Stimulated activated CD4-positive, alpha-beta T cell treated with anti-CD3 and anti-CD28 coated beads, Interleukin-15, amount 100 ng/mL, for 24 hours (primary cell): ENCODE measurements at places on chromosomes 6 and 20.
A peak's percentile ranks its signal among the peaks of the same experiment; 100 is the strongest.

DNA sequence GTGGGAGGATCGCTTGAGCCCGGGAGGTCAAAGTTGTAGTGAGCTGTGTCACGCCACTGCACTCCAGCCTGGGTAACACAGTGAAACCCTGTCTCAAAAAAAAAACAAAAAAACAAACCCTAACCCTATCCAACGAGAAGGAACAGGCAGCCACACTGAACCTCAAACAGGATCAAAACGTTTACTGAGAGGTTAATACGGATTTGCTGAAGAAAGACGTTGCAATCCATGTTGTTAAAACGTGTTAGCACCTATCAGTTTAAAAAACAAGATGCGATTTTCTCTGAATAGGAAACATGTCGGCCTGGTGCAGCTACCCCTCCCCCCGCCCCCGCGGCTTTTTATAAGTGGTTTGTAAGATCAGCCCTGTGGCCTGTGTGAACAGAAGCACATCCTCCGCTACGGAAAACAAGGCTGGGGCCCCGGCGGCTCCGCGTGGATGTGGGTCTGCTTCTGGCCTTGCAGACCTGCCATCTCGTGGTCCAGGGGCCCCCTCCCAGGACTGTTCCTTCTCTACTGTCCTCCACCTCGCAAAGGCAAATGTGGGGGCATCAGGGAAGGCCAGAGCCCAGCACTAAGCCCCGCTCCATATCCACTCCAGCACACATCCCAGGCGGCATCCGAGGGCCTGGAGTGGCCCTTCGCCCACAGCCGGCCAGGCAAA lies 11.4 kb downstream of the SLC2A4RG start:
- peak; percentile 66 for DNase-seq

DNA sequence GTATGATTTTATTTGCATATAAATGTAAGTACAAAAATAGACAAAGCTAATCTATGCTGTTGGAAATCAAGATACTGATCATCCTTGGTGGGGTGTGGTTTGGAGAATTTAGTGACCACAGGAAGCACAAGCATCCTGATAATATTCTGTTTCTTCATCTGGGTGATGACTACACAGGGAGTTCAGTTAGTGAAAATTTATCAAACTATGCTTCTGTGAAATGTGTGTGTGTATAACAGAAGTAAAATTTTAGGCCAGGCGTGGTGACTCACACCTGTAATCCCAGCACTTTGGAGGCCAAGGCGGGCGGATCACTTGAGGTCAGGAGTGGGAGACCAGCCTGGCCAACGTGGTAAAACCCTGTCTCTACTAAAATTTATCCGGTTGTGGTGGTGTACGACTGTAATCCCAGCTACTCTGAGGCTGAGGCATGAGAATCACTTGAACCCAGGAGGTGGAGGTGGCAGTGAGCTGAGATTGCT lies 20.6 kb downstream of the ENPP3 start:
- no peak for DNase-seq

DNA sequence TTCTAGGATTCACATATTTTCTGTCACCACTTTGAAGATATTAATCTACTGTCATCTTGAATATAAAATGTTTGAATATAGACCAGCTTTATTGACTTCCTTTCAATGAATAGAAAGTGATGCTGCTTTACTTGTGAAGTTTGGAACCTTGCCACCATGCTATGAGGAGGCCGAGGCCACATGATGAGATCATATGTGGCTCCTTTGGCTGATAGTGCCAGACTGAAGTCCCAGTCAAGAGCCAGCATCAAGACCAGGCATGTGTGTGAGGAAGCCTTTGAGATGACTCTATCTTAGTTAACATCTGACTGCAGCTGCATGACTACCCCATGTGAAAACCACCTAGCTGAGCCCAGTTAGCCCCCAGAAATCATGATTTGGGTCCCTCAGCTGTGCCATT lies 169.5 kb downstream of the OTOR start:
- DNase-seq = no peak

GRCh38 chr20:63033794-63034709 lies 27.3 kb upstream of the BHLHE23 start:
- no peak for DNase-seq

DNA sequence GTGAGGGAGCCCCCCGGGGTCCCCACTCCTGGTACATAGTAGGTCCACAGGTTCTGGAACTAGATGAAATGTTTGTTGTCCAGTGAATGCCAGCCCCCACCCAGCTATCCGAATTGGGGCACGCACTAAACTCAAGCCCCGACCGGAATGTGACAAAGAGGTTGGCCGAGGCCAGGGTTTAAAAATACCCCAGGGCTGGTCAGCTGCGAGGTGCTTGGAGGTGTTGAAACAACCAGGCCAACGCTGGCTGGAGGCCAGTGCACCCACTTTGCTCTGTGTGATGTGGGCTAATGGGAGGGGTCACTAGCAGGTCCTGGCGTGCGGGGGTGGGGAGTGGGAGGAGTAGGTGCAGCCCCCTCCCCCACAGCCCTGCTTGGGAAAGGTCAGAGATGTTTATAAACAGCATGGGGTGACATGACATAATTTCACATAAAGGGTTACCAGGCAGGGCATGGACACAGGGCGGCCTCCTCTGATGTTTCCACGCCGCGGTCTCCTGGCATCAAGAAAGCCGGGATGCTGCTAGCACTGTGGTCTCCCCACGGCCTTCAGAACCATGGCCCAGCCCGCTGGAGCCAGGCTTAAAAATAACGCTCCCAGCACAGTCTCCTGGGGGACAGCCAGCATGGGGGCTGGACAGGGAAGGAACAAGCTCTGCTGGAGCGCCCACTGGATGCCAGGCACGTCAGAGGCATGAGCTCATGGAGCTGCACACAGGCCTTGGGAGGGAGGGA lies 111.2 kb upstream of the PTPN1 start:
- no peak for DNase-seq

DNA sequence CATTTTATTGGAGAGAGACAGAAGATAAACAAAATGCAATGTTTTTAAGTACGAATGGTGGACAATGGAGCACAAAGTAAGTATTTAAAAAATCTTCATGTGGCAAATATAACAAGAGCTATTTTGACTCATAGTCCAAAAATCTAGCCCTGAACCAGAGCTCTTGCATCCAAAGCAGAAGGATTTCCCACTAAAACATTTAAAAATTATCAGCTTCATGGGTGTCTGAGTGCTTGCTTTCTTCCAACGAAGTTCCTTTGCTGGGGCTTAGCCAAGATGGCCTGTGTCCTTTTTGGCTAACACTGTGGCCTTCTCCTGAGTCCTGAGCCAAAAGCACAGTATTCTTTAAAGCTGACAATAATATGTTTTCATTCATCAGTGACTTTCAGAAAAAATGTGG lies 161.7 kb downstream of the RIMS1 start:
- DNase-seq = no peak

DNA sequence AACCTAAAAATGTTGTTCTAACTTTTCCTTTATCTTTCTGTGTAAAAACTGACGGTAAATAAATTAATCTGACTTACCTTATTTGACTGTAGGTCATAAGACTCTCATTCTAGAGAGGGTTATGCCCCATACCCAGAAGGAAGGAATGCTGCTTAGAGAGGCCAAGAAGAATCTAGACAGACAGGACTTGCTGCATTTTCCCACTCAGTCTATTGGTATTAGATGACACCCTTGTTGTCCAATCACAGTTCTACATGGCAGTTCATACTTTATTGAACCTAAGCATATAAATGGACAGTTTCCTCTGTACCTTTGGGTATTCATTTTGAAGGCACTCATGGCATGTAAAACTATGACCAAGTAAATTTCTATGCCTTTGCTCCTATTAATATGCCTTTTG lies 359.6 kb upstream of the ID4 start:
- DNase-seq = no peak

DNA sequence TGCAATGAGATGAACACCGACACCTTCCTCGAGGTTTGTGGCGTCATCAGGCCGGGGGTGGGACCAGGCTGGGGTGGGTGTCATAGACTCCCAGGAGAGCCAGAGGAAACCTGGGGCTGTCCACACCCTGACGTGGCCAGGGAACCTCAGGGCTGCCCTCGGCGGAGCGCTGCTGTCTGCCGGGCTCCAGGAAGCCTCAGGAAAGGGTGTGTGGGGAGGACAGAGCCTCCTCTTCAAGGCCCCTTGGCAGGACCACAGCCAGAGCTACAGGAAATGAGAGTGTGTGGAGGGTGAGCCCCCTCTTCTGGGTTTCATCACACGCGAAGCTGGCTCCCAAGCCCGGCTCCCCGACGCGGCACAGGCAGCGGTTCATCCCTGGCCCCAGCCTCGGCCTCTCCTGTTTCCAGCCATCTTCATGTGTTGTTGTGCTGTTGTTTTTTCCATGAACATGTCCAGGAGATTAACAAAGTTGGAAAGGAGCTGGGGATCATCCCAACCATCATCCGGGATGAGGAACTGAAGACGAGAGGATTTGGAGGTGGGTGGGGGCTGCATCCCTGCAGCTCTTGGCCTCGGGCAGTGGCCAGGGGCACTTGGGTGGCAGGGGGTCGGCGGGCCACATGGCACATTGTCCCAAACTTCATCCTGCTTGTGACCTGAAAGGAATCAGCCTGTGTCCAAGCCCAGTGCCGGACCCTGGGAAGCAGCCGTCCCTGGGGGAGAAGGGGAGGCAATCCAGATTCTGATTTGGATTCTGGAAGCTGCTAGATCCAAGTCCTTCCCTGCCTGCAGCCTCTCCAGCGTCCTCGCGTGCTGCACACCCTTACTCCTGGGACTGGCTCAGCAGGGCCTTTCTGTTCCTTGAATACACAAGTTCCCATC lies 6.4 kb downstream of the NPEPL1 start:
- DNase-seq = no peak

GRCh38 chr6:79077715-79078074 lies 359 bp downstream of the PHIP start:
- DNase-seq = no peak

GRCh38 chr6:24740861-24741260 lies 21.9 kb upstream of the C6orf62 start:
- no peak for DNase-seq

DNA sequence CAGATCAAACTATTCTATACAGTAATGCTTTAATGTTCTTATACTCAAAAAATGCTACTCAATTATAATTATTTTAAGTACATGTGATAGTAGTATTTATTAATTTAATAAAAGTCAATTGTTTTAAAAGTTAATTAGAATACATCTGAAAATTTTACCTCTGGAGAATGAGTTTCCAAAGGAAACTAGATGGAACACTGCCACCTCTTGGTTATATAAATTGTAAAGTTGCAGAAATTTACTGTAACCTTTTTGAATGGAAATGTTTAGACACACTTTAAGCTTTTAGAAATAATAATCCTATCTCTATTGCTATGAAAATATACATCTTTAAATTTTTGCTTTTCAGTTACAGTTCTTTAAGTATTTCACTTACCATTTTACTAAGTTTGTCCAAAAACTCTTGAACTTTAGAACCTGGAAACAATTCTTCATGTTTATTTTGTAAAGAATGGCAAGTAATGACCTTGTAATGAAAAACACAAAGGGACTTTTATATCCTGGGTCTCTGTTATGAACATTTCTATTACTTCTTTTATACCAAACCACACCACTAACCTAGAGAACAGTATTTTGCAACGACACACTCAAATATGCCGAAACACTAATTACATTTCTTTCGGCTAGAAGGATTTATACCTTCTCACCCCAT lies 10.9 kb upstream of the BMP5 start:
- no peak for DNase-seq

DNA sequence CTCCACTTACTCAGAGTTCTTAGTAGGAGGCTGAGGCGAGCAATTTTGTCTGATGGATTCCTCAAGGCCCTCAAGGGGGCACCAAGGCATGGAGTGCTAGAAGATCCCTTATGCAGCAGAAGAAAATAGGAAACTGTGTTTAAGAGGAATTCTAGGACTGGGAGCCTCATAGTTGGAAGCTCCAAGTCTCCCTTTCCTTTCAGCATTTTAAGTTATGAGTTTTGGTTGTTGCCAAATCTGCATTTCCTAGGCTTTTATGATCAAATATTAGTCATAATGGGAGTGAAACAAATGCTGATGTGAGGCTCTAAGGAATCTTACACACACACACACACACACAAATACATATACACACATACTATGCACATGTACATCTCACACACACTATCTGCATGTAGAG lies 714.0 kb downstream of the UTRN start:
- DNase-seq = no peak

DNA sequence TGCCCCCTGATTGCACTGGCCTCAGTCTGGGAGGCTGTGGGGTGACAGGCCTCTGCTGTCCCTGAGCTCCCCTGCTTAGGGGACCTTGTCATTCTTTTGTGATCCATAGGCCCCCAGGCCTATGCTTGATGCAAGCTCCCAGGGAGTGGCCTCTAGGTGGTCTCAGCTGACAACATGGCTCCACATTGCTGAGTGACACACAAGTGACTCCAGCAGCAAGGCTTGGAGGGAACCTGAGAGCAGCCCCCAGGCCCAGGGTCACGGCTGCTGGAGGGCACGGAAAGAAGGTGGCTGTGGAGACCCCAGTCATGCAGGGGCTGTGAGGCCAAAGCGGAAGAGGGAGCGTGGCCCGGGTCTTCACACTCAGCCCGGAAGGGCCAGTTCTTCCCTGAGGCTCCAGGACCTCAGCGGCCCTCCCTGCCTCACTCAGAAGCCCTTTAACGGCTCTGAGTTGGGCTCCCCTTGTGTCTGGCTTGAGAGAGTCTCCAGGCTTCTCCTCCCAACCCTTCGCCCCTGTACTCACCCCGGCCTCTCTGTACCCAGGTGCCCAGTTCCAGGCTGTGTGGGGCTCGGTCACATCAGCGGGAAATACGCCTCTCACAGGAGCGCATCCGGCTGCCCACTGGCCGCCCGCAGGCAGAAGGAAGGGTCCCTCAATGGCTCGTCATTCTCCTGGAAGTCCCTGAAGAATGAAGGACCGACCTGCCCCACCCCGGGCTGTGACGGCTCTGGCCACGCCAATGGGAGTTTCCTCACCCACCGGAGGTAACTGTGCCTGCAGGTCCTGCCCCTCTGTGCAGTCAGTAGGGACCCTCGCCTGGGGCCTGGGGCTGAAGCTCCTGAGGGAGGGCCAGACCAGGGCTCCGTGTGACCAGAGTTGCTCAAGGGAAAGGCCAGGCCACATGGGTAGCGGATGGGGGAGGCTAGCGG lies 23.7 kb upstream of the PCMTD2 start:
- no peak for DNase-seq

GRCh38 chr20:63651942-63652191 lies 1.4 kb downstream of the STMN3 start:
- no peak for DNase-seq

GRCh38 chr6:143037470-143037869 lies 23.2 kb upstream of the AIG1 start:
- DNase-seq = no peak

DNA sequence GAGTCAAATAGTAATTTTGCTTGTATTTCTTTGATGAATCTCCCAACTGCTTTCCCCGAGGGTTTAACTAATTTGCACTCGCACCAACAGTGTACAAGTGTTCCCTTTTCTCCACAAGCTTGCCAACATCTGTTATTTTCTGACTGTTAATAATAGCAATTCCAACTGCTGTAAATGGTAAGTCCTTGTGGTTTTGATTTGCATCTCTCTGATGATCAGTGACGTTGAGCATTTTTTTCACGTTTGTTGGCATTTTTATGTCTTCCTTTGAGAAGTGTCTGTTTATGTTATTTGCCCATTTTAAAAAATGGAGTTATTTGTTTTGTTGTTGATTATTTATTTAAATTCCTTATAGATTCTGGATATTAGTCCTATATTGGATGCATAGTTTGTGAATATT lies 399.8 kb upstream of the MAN1A1 start:
- no peak for DNase-seq
